ENCODE measurements at places on chromosomes 11 and 22. TPM values are rescaled to one million over a fixed set of nuclear protein-coding genes. Genes with fewer than 3 reads are reported as not detected.

LARGE2 gene
- total RNA-seq = not detected

NAALAD2 gene
- total RNA-seq = 22.6 TPM

SCUBE2 gene
- total RNA-seq = 5.9 TPM

LRRN4CL gene
- total RNA-seq = 0.32 TPM

DNHD1 gene
- total RNA-seq = 24.1 TPM

GAL3ST3 gene
- 7.0 TPM for total RNA-seq

ANGPTL5 gene
- total RNA-seq = not detected

GSTP1 gene
- 222 TPM for total RNA-seq

SLC16A8 gene
- 3.1 TPM for total RNA-seq

CRYBB1 gene
- 1.3 TPM for total RNA-seq

LRRC55 gene
- total RNA-seq = 10.8 TPM

MUC5B gene
- total RNA-seq = not detected

MB gene
- not detected for total RNA-seq

ZBTB16 gene
- 176 TPM for total RNA-seq

CD3E gene
- not detected for total RNA-seq

RAG2 gene
- not detected for total RNA-seq

MLC1 gene
- 108 TPM for total RNA-seq

SGSM1 gene
- total RNA-seq = 35.5 TPM

CREB3L1 gene
- 3.8 TPM for total RNA-seq

XKR3 gene
- total RNA-seq = not detected

IL17REL gene
- 0.53 TPM for total RNA-seq

MS4A14 gene
- total RNA-seq = 1.7 TPM

OR8G5 gene
- total RNA-seq = not detected

ART1 gene
- total RNA-seq = 0.73 TPM

THY1 gene
- total RNA-seq = 488 TPM

KCNJ11 gene
- total RNA-seq = 25.5 TPM

Measured in dorsolateral prefrontal cortex (tissue), 122 donors.